Hepatocyte (in vitro differentiated cells): ENCODE measurements at places on chromosomes 16 and 17. TPM values are rescaled to one million over a fixed set of nuclear protein-coding genes. Genes with fewer than 3 reads are reported as not detected.

Gene NLGN2
- total RNA-seq: 4.1 and 7.2 TPM in 2 replicates

Gene PAGR1
- total RNA-seq: 31.6 and 39.3 TPM in 2 replicates

DNA sequence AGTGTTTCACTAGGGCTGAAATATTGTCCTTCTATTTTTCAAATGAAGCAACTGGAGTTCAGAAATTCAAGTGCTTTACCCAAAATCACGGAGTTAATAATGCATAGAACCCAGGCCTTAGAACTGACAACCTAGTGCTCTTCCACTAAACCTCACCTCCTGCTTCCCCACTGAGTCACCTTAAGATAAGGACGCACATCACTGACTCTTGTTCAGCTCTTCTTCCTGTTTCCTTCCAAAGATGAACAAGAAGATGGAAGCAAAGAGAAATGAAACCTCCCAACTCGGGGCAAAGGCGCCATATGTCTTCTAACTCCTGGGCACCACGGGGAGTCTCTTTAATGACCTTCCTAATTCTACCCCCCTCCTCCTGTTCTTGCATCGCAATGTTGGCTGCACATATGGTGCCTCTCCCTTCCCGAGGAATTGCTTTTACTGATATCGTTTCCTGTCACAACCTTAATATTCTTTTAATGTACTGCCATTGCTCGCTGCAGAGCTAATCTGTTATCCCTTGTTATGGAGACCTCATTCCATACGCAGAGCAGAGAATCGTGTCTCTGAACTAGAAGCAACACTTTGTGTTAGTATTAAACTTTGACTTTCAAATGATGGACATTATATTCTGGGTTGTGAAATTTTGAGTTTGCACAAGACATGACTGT, 591.4 kb downstream of the TMEM114 start:
- DNase-seq: no peak

- DNase-seq: no peak
These were observed 3.0 kb upstream of the NRN1L start for GRCh38 chr16:67881621-67882161.

DNA sequence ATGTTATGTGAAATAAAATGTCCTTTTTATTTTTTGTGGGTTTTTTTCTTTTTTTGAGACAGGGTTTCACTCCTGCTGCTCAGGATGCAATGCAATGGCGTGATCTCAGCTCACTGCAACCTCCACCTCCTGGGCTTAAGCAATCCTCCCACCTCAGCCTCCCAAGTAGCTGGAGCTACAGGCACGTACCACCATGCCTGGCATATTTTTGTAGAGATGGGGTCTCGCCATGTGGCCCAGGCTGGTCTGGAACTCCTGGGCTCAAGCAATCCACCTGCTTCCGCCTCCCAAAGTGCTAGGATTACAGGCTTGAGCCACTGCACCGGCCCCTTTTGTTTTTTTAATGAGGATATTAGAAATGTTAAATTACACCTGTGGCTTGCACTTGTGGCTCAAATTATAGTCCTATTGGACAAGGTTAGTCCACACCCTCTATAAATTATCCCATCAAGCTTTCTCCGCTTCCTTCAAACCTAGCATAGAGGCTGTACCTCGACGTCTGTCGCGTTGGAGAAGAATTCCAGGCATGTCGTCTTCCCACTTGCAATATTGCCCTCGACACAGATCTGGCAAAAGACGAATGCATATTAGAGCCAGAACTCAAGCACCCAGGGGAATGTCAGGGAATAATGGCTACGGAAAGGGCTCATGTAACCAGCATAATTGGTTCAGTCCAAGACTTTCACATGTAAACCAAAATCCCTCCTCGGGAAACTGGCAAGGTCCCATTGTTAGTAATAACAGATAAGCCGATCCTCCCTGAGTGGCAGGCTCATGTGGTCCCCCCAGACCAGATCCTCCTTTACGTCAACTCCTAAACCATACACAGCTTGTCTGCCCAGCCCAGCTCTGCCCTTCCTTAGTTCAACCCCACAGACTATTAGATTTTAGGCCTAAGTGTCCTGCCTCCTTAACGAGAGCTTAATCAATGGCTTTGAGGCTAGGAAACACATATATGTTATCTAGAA, 8.2 kb downstream of the TK2 start:
- no peak for DNase-seq

Gene TMEM95
- not detected in 2 replicates for total RNA-seq
